Colonic mucosa (tissue), 4 donors: ENCODE measurements at places on chromosomes 11 and 22.

DNA sequence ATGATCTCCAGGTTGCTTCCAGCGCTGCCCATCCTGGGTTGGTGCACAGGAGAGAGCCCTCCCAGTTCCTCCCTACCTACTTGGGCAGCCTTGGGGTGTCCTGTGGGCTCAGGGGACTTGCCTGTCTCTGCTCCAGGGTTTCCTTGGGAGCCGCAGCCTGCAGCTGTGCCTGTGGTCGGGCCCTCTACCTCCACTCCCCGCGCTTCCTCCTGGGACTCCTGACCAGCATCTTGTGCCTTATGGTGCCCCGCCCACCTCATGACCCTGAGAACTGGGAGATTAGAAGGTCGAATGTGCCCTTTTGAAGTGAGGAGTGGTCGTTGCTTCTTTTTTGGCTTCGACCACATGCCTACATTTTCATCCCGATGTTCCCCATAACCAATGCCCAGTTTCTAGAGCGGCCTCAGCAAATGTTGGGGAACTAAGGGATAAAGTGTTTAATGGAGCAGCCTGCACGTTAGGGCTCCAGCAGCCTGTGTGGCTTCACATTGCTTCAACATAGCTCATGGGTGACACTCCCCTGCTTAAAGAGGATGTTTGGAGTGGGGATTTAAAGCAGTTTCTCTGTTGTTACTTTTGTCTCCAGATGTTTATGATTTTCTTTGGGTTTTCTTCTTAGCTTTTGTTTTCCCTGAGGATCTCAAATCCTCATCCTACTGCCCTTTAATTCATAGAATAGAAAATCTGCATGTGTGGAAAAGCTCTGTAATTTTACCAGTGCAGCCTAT lies 248.8 kb downstream of the TBC1D22A start:
- no peak for DNase-seq

- DNase-seq, result no peak
Measured at GRCh38 chr11:12812849-12813248, 138.6 kb downstream of the TEAD1 start.

DNA sequence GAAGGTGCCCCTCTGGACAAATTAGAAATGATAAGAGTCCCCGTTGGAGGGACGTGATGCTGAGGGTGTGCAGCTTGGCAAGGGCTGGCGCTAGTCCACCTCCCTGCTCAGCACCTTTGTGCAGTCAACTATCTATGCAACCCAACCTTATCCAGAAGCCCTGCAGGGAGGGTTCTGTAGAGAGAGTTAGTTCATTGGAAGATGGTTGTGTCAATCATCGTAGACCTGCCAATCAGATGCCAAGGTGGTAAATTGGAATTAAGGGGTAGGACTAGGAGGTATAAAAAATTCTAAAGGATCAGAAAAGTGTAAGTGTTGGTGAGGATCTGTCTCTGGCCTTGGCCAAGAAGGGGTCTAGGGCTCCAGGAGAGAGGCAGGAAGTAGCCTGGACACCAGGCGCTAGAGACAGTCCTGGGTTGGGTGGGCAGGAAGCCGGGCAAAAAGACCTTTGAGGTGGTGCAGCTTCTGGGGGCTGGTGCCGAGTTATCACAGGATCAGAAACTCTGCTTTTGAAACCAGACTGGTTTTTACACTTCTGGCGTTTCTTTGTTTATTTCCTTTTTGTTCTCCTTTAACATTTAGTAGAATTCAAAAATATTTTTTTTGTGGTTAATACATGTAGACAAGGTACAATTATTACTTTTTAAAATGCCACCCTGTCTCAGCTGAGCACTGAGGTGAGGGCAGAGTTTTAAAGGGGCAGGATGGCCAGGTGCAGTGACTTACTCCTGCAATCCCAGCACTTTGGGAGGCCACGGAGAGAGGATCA lies 1.6 kb downstream of the C1QTNF6 start:
- no peak for DNase-seq

DNA sequence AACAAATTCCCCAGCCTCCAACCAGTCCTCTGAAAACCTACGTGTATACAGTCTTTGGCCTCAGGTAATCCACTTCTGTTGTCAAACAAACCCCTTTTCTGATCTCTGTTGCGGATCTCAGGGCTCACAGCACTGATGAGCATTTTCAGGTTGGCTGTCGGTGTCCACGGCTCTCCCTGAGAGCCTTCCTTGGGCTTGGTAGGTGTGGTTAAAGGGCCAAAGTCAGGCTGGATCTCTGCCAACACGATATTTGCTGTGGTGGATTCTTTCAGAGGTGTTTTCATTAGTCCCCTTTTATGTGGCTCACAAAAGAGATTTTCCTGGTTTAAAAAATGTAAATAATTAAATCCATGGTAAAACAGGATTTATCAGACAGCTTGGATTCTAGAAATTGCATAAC lies 2.9 kb downstream of the E2F8 start:
- peak; percentile 71 for DNase-seq

DNA sequence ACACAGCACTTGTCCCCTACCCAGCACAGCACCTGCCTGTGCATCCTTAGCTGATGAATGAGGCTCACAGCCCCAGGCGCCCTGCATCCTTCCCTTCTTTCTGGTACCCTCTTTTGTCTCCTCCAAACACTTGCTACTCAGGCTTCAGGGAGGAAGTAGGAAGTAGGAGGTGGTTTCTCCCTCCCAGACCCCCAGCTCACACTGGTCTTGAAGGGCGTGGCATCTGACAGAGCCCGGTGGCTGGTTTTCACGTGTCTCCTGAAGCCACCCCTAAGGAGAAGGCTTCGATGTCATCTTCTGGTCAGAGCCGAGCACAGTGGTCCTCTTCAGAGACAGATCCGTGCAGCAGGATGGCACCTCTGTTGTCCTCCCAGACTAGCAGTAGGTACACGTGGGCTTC lies 109.8 kb downstream of the PTPRJ start:
- DNase-seq, result no peak

DNA sequence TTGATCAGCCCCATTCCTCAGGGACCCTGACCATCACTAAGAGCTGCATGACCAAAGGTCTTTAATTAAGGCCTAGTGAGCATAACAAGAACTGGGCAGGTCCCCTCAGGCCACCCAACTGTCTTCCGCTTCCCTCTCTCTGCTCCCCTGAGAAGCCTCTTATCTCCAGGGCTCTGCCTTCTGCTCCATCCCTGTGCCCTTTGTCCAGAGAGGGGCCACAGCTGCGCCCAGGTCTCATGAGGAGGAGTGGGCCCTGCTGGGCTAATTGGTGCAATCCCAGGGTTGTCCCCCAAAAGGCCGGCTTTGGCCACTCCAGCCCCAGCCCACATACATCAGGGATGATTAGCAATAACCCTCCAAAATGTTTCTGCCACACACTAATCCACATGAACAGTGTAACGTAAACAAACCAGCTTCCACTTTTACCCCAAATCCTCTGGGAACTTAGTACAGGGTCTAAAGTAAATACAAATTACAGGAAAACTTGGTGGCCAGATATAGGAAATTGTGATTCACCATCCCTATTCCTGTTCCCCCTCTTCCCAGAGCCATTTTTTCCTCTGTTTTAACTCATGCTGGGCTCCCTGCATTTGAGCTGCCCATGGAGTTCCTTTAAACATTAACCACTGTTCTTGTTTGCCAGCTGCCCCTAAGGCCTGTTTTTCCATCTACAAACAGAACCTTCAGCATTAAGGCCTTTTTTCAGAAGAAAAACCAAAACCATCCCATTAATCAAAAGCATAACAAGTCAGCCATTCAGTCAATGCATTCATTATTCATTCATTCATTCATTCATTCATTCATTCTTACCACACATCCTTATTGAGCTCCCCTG lies 34.6 kb upstream of the CAVIN3 start:
- no peak for DNase-seq

DNA sequence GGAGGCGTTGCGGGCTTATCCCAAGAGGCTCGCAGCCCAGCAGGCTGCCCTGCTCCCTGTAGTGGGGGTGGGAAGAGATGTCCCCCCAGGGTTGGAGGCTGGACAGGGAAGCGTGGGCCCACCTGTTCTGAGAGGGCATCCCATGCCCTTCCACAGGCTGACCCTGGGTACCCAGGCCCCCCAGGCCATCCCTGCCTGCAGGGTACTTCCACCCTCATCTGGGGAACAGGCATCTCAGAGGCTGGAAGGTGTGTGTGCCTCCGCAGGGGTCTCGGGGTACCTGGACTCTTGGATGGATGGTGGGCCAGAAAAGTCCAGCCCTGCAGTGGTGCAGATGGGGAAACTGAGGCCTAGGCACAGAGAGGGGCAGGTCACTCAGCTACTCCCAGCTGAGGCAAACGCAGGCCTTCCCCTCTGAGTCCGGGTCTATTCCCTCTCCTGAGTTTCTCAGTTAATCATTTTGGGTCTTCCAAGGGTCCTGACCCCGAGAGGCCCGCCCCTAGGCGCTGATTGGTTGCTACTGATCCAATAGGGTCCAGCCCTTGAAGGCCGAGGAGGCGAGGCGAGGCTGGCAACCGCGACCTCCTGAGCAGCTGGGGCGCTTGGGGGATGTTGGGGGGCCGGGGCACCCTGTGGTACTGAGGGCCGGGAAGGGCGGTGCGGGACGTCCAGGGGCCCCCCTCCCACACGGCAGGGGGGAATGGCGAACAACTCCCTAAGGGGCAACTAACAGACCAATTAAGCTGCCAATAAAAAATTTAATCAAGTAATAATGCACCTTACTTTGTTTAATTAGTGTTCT lies 23.8 kb downstream of the FLRT1 start:
- no peak for DNase-seq

DNA sequence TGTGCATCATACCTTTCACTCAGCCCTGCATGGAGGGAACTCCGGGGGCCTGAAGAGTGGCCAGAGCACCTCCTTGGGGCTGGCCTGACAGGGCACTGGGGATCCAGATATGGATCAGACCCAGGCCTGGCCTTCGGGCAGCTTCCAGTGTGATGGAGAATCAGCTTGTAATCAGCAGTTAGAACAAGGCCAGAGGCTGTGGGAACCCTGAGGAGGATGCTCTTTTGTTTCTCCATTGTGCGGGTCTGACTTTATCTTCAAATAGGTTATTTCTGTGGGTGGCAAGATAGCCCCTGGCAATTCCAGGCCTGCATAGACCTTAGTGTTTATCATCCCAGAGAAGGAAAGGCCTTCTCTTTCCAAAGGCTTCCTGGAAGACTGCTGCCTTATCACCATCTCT lies 12.3 kb downstream of the DGAT2 start:
- DNase-seq, result no peak

GRCh38 chr22:29310863-29311339 lies 4.5 kb downstream of the GAS2L1 start:
- DNase-seq, result peak; percentile 94

DNA sequence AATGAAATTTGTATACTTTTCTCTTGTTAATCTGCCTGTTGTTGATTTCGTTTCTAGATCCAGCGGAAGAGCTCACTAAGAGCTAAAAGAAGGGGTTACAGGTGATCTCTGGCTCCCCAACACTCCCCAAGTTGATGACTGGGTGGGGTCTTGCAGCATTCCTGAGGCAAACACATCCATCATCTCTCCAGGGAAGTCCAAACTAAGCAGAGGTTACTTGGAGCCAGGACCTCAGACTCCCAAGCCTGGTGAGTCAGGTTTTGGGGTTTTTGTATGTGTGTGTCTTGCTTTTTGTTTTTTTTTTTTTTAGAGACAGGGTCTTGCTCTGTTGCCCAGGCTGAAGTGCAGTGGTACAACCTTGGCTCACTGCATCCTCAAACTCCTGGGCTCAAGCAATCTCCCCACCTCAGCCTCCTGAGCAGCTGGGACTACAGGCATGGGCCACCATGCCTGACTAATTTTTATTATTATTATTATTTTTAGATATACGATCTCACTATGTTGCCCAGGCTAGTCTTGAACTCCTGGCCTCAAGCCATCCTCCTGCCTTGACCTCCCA lies 11.5 kb upstream of the RPS3 start:
- no peak for DNase-seq

GRCh38 chr11:71222318-71223080 lies 29.9 kb downstream of the SHANK2 start:
- peak; percentile 28 for DNase-seq

GRCh38 chr11:69250186-69251056 lies 43.5 kb upstream of the MYEOV start:
- no peak for DNase-seq

DNA sequence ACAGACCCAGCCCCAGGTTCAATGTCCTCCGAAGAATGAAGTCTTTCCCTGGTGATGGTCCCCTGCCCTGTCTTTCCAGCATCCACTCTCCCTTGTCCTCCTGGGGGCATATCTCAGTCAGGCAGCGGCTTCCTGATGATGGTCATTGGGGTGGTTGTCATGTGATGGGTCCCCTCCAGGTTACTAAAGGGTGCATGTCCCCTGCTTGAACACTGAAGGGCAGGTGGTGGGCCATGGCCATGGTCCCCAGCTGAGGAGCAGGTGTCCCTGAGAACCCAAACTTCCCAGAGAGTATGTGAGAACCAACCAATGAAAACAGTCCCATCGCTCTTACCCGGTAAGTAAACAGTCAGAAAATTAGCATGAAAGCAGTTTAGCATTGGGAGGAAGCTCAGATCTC lies 14.1 kb downstream of the APOL1 start:
- no peak for DNase-seq

DNA sequence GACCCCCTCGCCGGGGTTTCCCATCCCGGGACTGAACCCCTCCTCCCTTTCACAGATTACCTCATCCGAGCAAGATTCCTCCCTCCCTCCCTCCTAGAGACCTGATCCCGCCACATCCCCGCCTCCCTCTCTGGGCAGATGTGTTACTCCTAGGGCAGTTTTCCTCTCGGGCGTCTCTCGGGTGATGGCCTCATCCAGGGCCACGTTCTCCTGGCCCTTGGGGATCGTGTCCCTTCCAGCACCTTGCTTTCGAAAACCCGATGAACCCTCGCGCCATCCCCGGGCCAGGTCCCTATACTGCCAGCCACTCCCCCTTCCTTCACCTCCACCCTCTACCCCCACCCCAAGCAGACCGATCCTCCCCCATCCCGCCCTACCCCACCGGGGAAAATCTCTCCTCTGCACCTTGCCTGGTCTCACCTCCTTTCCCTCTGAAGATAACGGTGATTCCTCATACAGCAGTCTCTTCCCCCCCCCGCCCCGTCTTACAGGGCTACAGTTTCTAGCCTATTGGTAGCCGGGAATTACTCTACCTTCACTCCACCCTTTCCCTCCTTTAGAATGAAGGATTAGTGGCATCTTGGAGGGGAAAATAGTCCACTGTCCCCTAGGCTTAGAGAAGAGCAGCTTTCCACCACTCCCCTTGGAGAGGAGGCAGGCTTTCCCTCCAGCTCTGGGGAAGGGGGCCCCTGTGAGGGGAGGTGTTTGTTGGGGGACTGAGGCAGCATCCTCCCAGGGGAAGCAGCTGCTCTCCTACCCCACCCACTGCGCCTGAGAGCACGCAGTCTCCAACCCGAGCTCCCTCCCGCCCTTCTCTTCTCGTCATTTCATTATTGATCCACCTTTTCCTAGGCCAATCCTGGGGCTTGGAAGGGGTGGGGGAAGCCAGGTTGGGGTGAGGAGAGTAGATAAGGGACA lies 1.2 kb downstream of the KMT2A start:
- peak; percentile 64 for DNase-seq
